ENCODE measurements at places on chromosomes 11 and 22. TPM values are rescaled to one million over a fixed set of nuclear protein-coding genes. Genes with fewer than 3 reads are reported as not detected.

The MDK gene
- total RNA-seq, result 511 TPM

- no peak for ATAC-seq
Measured at GRCh38 chr11:113638376-113638775, 67.7 kb downstream of the TMPRSS5 start.

DNA sequence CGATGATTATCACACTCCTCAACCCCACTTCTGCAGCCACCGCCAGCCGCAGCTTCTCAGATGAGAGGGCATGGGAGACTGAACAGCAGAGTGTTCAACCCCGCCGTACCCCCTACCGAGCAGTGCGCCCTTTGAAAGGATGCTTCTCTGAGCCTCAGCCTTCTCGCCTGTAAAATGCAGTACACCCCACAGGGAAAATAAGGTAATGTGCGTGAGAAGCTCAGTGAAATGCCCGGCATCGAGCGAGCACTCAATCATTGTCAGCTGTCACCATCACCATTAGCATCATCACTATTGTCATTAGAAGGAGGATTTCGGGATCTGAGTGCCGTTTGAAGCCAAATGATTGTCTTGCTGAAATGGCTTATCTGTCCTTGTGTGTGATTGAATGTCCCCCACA lies 13.6 kb downstream of the TRIM29 start:
- no peak for ATAC-seq

DNA sequence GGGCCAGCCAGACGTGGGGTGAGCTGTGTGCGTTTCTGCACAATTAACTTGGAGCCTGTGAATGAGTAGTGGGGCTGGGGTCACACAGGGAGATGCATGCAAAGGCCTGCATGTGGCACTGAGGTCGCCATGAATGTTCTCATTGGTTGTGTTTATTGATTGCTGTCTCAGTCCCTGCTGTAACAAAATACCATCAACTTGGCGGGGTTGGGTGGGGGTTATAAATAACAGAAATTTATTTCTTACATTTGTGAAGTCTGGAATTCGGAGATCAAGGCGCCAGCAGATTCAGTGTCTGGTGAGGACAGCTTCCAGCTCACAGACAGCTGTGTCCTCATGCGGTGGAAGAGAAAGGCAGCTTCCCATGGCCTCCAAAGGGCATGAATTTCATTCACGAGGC lies 29.3 kb upstream of the PHF21B start:
- ATAC-seq, result no peak

DNA sequence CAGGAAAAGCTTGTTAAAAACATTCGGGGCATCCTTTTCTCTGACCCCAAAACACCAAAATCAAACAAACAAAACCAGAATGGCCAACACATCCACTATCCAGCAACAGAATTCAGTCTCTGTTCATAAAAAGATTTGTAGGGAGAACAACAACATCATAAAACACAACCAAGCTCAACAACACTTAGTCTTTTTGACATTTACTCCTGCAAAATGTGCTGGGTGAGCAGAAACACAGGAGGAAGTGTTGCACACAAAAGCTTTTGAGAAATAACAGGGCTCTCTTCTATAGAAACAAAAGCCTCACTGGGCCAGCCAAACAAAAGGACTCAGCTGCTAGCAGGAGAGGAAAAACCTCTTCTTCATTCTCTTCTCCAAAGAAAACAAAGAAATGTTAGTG lies 736.0 kb upstream of the CCDC90B start:
- peak; percentile 79 for ATAC-seq

The BRSK2 gene
- 18.2 TPM for total RNA-seq

GRCh38 chr22:30396871-30397655 lies at the start of gene SEC14L2:
TSS of gene SEC14L2 (plus strand) at chr22:30397018. CDS start at chr22:30397117, 99 bp downstream.
- ATAC-seq, result peak; percentile 86

The SLC22A12 gene
- total RNA-seq, result 0.22 TPM

DNA sequence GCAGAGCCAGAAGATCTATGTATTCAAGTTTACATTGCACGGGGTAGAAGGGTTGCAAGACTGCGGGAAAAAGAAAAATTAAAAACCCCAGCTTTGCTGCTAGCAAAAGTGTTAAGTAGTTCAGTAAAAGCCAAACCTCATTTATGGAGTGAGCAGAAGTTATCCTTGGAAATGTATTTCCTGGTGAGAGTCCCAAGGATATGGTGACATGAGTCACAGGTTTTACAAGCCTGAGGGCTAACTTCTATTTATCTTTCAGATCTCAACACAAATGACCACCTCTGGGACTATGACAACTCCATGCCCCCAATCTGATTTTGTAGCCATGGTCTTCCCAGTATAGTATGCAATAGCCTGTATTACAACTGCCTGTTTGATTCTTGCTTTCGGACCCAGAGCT lies 26.1 kb downstream of the ABTB2 start:
- no peak for ATAC-seq

DNA sequence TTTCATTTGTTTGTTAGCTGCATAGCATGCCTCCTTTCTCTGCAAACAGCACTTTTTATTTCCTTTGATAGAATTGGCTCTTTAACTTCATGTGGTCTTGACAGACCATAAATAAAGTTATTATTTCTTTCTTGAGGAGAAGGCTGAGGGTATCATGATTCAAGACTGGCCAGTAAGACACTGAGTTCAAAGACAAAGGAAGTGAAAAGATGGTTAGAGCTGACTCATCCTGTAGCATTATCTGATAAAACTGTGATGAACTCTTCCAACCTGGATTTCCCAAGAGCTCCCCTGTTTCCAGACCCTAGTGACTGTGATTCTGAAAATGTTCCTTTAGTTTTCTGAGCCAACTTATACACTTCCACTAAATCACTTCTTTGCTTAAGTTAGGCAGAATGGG lies 179.3 kb upstream of the FAT3 start:
- peak; percentile 94 for ATAC-seq

DNA sequence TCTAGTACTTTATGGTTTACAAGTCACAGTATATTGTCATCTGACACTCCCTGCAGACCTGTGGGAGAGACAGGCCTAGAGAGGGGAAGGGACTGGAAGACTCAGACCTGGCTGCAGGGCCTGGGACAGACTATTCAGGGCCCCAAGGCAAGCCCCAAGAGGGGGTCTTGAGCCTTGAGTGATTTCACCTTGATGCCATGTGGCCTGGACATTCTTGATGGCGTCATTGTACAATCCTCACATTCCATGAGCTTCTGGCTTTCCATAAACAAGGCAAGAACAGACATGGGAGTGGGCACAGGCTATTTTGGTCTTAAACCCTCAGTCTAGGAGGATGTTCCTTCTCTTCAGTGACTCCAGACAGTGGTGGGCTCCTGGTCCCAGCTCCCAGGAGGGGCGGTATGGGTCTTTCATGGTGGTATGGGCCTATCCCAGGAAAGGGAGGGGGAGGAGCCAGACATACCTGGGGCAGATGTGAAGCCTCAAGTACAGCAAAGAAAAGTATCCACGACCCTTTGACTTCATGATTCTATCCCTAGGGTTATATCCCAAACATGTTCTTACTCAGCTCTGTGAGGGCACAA lies 1.8 kb upstream of the TBC1D10A start:
- ATAC-seq, result no peak

DNA sequence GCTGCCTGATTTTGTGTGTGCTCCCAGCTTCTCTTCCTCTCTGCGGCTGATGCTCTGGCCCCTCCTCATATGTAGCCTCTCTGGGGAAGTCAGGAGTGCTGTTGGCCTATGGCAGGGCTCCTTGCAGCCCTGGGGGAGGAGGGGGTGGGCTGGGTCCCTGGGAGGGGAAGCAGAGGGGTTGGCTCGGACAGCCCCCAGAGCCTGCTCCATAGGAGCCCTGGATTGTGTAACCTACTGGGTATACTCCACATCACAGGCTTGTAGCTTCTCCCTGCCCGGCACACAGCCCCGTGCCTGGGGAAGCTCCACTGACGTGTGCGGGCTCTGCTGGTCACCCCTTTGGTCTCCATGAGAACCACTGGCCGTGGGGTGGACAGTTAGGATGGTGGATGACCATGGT lies 113.8 kb downstream of the ST3GAL4 start:
- ATAC-seq, result no peak

GRCh38 chr11:105582497-105582896 lies 27.4 kb upstream of the GRIA4 start:
- no peak for ATAC-seq

DNA sequence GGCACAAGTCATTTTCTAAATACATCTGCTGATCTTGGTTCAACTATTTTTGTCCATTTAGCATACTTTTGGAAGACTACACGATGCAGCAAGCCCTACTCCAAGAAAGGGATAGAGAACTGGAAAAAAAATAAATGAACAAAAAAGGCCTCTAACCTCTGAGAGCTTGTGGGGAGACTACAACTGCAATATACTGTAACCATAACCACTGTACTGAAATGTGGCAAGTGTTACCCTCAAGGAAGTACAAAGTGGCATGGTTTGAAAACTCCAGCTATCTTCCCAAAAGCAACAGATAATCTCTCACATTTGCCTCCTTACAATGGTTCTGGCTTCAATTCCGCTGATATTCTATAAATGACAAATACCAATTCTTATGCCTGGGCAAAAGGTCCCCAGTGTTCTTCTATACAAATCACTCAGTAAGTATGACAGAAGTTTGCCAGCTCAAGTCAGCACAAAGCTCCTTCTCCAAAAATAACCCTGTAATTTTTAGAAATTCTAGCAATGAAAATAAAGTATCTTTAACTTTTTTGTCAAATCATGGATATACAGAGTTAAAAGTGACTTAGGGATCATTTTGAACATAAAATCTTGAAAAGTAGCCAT lies 22.9 kb downstream of the AMBRA1 start:
- ATAC-seq, result no peak

GRCh38 chr11:73359341-73359740 lies 16.9 kb upstream of the RELT start:
- ATAC-seq, result no peak

DNA sequence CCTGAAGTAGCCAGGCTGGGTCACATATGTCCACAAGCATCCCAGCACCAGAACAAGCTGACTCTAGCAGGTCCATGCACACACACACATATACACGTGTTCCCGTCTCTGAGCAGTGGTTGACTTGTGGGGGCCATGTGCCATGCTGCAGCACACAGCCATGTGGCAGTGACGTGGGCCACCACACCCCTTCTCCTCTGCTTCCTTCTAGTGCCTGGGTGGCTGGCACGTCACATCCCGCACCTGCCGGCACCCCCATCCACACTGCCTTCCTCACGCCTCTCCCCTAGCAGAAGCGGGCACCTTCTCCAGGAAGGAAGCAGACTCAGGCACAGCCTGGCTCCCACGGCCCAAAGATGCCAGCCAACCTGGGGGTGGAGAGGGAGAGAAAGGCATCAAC lies 9.5 kb downstream of the SYT7 start:
- no peak for ATAC-seq

DNA sequence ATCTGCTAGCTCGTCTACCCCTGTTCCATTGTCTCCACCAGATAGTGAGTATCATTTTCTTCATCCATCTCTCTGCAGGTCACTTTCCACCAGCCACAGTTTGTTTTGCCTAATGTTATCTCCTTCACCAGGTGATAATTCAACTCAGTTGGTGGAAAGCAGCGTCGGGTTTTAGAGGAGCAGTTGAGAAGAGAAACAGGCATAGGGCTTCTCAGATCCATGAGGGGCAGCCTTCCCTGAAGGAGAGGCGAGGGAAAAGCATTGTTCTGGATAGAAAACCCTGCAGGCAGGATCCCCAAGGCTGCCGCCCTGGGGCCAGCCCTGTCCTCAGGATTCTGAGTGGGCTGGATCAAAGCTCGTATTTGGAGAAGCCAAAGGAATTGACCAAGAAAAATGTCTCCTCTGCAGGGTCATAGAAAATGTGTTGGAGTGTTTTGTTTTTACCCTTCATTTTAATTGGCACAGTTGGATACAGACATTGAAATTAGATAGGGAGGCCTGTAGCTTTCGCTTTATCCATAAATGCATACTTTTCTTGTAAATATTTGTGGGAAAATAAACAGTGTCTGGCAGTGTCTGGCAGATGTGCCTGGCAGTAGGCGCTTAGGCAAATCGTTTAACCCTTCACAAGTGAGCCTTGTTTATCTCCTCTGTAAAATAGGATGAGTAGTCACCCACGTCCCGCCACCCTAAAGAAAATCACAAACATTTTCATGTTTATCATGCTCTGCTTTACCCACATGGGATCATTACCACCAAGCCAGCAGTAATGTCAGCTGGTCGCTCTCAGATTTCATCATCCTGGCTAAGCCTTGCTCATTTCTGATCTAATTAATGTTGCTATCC lies 73.4 kb upstream of the TTC12 start:
- ATAC-seq, result peak; percentile 83

DNA sequence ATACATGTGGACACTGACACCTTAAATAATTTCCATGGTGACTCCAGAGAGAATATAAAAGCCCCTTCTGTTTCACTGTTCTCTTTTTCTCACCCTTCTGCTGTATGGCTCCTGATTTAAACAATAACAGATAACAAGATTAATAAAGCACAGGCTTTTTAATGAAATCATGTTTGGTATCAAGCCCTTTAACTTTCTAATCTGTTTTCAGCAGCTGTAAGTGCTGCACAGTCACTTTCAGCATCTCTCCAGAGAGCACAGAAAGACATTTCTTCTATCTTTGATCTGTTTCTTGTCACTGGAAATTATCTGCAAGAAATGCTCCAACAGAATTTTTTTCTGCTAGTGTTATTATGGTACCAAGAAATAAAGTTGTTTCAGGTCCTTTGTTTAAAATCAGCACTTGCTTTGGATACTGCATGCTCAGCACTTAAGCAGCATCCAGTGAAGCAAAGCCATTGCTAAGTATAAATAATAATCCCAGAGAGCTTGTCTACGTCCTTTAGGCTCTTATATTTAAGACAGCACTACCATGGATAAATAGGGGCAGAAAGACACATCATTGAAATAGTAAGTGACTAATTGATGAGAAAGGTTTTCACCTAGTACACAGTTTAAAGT lies 134.2 kb upstream of the CARD18 start:
- no peak for ATAC-seq

- no peak for ATAC-seq
Measured at GRCh38 chr11:45243967-45244366, 42.2 kb downstream of the SYT13 start.

The CBLIF gene
- total RNA-seq, result not detected

DNA sequence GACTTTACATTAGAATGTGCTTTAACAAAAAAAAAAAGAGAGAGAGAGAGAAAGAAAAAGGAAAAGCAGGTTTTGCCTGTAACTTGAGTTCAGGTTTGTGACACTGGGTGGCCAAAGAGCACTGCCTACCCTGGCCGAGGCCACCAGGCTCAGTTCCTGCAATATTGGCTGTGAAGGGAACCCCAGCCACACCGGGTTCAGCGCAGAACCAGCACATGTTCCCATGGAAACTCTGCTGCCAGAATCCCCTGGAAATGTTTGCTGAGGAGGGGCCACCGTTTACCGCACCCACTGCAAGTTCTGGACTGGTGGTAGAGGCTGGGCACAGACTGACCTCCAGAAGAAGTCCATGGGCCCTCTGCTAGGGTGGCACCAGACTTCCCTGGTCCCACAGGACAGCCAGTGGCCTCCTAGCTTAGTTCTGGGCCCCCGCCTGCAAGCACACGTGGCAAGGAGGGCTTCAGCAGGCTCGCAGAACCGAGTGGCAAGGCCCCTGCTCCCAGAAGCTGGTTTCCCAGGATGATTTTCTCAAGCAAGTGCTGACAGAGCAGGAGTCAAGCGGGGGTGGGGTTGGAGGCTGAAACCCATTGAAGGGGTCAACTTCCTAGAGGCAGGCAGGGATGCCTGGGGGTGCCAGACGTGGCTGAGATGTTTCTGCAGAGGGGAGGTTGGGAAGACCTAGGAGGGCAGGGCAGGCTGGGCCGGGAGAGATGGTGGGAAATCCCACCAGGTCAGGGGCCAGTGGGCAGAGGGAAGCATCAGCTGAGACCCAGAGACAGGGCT lies 51.2 kb downstream of the NFAM1 start:
- no peak for ATAC-seq
